Activated naive CD8-positive, alpha-beta T cell treated with anti-CD3 and anti-CD28 coated beads for 36 hours (primary cell): ENCODE measurements at places on chromosomes 3 and 15. TPM values are rescaled to one million over a fixed set of nuclear protein-coding genes. Genes with fewer than 3 reads are reported as not detected.

MAP1A gene
- total RNA-seq: 0.68 TPM

MYO1E gene
- total RNA-seq: 51.0 TPM

PAQR9 gene
- total RNA-seq: not detected

DNA sequence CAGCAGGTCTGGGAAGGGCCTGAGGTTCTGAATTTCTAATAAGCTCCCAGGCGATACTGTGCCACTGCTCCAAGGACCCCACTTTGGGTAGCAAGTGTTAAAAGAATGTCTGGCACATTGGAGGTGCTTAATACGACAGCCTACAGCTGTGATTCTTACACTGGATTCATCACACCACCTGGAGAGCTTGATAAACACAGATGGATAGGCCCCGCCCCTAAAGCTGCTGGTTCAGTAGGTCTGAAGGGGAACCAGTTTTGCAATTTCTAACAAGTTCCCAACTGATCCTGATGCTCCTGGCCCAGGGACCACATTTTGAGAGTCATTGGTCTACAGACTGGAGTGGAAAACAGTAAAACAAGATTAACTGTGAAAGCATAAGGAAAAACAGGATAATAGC lies 124.8 kb upstream of the ST8SIA2 start:
- DNase-seq: no peak

DNA sequence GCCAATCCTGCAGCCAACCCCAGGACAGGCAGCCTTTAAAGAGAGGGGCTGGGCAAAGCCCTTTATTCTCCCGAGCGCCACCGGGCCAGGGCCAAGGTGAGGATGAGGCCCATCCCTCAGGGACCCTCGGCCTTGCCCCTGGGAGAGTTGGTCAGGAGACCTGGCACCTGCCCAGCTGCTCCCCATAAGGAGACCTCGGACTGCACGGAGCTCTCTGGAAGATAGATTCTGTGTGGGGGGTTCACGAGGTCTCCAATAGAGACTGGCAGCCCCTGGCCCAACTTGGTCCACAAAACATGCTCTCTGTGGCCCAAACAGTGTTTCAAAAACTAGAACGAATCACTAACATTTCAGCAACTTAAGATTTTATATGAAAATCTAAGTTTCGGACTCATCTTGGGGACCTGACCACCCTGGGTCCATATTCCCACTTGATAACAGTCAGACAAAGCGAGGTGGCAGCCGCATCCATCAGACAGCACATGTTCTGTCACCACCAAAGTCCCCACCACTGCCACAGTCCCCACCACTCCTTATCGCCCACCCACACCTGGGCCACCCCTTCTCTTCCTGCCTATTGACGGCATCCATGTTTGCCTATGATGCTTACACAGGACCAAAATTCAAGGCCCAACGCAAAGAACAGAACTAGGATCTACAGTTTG lies 114.4 kb upstream of the RPL32 start:
- no peak for DNase-seq
